ENCODE measurements at places on chromosomes 6 and 20.

GRCh38 chr20:35503841-35504561, 25.5 kb downstream of the C20orf173 start:
- no peak for DNase-seq

- no peak for DNase-seq
Measured at GRCh38 chr6:152783217-152783878, 32.8 kb downstream of the VIP start.

- no peak for DNase-seq
Measured at GRCh38 chr20:50810842-50811241, 16.0 kb downstream of the BCAS4 start.

DNA sequence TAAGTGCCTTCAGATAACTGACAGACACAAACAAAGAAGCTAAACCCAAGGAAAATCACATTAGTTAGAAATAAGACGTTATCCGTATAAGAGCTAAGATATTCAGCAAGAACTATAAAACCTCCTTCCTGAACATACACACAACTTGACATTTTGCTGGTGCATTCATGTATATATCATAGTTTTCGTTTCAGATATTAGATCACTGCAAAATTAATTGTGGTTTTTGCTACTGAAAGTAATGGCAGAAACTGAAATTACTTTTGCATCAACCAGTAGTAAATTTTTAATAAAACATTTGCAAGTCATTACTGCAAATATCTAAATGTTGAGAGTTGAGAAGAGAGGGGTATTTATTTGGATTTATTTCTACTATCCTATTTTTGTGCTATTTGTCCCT, 26.1 kb upstream of the KCNQ5 start:
- no peak for DNase-seq

- no peak for DNase-seq
Measured at GRCh38 chr6:14031516-14031915, 86.1 kb upstream of the CD83 start.

Data from stimulated activated naive CD8-positive, alpha-beta T cell treated with anti-CD3 and anti-CD28 coated beads, Interleukin-15, amount 100 ng/mL, for 72 hours (primary cell).